ENCODE measurements at places on chromosomes 1 and 21. TPM values are rescaled to one million over a fixed set of nuclear protein-coding genes. Genes with fewer than 3 reads are reported as not detected.

- DNase-seq, result no peak
These were observed 14.7 kb upstream of the CFAP126 start for GRCh38 chr1:161382214-161383019.

Gene ADAM15
- total RNA-seq, result 111 TPM

Gene UQCRH
- 108 TPM for total RNA-seq

- DNase-seq, result no peak
These were observed 112.7 kb downstream of the VPS13D start for GRCh38 chr1:12342401-12343003.

GRCh38 chr1:41483001-41483850 is 1.3 kb downstream of the EDN2 start:
- no peak for DNase-seq

DNA sequence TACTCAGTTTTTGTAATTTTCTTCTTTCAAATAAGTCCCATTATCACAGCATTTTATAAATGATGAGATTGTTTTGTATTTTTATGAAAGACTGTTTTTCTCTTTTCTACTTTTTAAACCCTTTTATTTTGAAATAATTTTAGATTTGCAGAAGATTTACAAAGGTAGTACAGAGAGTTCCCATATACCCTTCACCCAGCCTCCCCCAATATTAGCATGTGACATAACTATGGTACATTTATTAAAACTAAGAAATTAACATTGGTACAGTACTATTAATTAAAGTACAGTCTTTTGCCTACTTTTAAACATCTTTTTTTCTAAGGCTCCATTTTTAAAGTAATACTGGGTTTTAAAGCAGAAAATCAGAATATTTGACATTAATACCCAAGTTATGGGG is 35.6 kb upstream of the LAMC2 start:
- DNase-seq, result no peak

- DNase-seq, result no peak
These were observed 1004.0 kb downstream of the KCNT2 start for GRCh38 chr1:195604287-195604686.

- peak; percentile 75 for DNase-seq
These were observed 24.6 kb downstream of the ARHGEF19 start for GRCh38 chr1:16187748-16188401.

Gene MROH7
- 1.2 TPM for total RNA-seq

Gene ARTN
- total RNA-seq, result not detected

DNA sequence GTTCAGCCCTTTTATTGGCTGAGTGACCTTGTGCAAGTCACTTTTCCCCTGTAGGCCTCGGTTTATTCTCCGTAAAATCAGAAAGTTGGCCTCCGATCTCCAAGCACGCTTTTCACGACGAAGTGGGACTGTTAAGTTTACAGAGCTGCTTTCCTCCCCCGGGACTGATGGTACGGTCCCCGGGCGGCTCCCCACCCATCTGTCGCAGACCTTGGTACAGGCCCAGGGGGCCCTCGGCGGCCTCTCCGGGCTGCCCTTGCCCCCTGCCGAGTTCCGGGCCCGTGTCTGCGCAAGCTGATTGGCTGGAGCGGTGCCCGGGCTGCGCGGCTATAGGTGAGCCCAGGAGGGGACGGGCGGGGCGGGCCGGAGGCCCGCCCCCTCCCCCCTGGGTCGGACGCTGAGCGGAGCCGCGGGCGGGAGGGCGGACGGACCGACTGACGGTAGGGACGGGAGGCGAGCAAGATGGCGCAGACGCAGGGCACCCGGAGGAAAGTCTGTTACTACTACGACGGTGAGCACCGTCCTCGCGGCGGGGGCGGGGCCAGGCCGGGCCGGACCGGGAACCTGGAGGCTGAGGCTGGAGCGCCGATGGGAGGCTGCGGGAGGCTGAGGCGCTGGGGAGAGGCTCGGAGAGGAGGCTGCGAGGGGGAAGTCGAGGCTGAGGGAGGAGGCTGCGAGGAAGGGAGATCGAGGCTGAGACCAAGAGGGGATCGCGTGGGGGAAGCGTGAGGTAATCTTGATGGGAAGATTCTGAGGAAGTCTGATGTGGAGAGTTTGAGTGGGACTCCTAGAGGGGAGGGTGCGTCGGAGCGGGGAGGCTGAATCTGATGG is at the start of gene HDAC1:
Gene HDAC1 (plus strand): TSS at position 376 of the 831 bp plus-strand sequence. CDS start 87 bp downstream, at position 463.
- DNase-seq, result peak; percentile 99

DNA sequence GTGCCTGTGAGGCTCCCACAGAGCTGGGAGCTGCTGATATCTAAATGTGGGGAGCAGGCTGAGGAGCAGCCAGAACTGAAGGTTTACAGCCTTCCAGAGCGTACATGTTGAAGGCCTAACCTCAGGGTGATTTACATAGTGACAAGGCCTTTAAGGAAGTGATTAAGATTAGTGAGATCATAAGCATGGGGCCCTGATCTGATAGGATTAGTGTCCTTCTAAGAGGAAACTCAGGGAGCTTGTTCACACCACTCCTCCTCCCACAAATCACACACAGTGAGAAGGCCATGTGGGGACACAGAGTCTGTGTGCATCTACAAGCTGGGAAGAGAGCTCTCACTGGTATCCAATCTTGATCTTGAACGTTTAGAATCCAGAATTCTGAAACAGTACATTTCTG is 92.3 kb upstream of the NBPF6 start:
- DNase-seq, result no peak

Gene S100A4
- 657 TPM for total RNA-seq

- no peak for DNase-seq
These were observed 39.7 kb downstream of the ADARB1 start for GRCh38 chr21:45114072-45114471.

GRCh38 chr1:183597656-183598347 is 7.5 kb upstream of the NCF2 start:
- DNase-seq, result no peak

DNA sequence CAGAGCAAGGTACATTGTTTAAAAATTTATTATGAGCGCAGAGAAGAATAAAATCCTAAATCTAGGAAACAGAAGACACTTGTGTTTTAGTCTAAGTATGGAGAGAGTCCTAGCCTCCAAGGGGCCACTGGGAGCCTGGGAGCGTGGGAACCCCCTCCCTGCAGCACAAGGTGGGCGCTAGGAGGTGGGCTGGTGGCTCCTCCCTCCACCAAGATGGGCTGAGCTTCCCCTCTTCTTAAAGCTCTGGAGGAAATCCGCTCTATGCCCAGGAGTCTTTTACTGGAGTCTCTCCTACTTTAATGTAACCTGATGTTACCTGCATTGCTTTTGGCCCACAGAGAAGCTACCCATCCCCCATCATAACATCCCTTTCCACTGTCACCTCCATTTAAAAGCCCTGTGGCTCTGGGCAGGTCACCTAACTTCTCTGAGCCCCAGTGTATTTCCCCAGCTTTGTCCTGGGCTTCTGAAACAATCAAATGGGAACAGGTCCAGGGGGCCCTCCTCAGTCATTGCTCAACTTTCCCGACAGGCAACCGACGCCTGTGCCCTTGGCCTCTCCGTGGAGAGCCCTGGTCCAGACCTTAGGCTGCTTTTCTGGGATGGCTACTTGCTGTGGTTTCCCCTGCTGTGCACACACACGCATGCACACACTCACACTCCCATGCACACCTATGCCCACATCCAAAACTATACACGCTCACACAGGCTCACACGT is 181.5 kb downstream of the NPHP4 start:
- no peak for DNase-seq

DNA sequence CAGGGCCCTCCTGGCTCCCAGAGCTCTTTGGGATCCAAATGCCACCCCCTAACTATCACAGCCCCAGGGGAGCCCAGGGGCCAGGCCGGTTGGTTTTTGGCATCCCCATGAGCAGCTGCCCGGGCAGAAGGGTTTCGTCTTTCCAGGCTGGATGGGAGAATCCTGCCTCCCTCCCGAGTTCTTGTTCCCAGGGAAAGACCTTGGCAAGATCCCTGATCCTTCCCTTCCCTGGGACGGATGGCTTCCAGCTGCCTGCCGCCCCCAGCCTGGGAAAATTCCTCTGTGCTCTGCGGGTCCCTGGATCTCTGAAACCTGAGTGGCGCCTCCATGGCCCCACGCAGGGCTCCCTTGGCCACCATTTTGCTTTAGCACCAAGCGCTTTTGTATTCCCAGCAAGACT is 55.6 kb downstream of the TAS1R2 start:
- peak; percentile 44 for DNase-seq

DNA sequence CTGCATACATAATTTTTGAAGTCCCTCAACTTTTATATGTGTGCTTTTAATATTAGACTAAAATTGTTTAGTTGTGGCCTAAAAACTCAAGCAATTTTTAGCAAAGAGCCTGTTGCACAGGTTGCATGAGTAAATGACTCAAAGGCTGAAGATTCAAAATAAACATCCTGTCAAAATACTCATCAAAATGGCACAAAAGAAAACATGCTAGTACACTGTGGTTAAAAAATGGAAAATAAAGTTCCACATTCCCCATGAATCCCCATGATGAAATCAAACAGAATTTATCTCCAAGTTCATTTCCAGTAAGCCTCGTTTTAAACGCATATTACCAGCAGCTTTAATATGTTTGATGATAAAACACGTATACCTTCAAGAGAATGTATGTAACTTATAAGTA is 230.1 kb upstream of the MAP1LC3C start:
- no peak for DNase-seq

- no peak for DNase-seq
These were observed 18.3 kb downstream of the TARBP1 start for GRCh38 chr1:234460652-234461051.

DNA sequence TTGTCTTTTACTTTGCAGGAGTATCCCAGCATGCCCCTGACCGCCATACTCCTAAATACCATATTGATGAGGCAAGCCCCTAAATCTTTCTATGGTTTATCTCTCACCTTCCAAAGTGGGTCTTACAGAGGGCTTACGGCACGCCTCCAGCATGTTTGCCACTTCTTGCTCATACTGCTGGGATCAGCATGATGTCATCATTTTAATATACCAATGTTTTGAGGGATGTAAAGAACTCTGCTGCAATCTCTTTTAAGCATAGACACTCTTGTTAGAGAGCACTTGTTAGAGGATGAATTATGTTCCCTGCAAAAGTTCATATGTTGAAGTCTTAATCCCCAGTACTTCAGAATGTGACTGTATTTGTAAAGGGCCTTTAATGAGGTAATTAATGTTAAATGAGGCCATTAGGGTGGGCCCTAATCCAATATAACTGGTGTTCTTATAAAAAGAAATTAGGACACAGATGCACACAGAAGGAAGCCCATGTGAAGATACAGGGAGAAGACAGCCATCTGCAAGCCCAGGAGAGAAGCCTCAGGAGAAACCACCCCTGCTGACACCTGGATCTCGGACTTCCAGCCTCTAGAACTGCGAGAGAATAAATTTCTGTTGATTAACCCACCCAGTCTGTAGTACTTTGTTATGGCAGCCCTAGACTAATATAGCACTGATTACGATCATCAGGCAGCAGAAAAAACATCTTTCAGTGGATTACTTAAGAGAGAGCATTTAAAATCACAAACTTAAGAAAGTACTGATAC is 16.4 kb upstream of the ABCB10 start:
- DNase-seq, result no peak

Gene RSPO1
- total RNA-seq, result 5.2 TPM

DNA sequence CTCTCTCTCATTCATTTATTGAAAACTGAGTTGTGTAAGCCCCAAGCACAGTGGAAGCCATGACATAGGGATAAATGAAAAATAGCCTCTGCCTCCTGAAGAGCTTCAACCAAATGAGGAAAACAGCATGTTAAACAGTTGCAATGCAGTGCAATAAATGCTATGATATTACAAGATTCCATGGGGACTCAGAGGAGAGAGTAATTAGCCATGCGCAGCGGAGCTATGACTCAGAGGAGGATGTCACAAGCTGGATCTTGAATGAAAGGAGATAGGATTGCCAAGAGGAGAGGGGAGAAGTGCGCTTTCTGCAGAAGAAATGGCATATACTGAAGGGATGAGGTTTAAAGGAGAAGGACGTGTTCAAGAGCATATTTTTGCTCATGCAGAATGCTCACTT is 231.3 kb upstream of the PLXNA2 start:
- no peak for DNase-seq

- DNase-seq, result no peak
These were observed 78.7 kb downstream of the DYRK1A start for GRCh38 chr21:37445228-37445627.

GRCh38 chr1:64280001-64280400 is 76.6 kb downstream of the UBE2U start:
- DNase-seq, result no peak

DNA sequence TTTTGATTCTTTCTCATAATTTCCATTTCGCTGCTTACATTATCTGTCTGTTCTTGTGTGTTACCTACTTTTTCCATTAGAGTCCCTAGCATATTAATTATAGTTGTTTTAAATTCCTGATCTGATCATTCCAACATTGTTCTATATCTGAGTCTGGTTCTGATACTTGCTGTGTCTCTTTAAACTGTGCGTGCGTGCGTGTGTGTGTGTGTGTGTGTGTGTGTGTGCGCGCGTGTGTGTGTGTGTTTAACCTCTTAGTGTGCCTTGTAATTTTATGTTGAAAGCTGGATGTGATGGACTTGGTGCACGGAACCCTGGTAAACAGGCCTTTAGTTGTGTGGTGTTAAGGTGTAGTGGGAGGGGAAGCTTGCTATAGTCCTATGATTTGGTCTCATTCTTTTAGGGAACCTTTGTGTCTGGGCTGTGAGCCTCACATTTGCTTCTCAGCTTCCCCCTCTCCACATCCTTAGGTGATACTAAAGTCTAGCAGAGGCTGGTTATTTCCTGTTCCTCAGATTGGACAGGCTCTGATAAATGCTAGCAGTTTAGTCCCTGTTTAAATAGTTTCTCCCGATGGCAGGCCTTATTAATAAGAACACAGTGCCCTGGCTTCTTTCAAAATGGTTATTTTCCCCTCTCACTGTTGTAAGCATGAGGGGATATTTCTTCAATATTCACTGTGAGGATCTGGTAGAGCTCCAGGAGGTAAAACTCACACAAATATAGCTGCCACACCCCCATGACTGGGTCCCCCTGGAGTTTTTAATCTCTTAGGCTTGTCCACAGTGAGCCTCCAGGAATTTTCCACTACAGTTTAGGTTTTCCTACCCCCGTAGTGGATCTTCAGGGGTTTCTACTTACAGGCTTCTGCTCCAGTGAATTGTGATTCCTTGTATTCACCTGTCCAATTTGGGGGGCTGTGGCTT is 118.3 kb downstream of the GALNT2 start:
- no peak for DNase-seq

- no peak for DNase-seq
These were observed 3.8 kb downstream of the TNN start for GRCh38 chr1:175071276-175071943.

GRCh38 chr1:245577191-245578157 is 422.7 kb downstream of the KIF26B start:
- DNase-seq, result no peak

Gene SLC30A1
- 19.2 TPM for total RNA-seq

GRCh38 chr21:30561957-30562356 is 843 bp upstream of the KRTAP19-7 start:
- no peak for DNase-seq

DNA sequence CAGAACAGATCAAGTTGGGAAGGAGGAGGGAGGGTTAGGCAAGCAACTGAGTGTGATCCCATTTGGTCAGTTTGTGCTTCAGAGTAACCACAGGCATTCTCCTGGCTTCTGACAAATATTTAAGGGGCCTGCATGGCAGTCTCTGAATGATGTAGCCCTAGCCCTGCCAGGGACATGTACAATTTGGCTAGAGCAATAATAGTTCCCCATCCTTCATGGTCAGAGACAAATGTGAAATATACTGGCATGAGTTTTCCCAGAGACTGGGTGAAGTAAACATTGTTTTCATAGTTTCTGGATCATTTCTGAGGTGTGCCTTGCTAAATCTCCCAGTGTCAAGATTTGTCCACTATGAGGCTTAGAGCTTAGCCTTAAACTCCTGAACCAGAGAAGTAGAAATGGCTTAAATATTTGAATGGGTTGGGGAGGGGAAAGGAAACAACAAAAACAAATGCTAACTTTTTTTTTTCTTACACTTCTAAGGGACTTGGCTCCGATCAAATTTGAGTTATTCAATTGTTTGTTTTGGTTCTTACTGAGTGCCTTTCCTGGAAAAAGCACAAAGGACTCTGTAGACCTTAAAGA is 42.0 kb upstream of the UBE2U start:
- no peak for DNase-seq

Gene MPZ
- total RNA-seq, result 1.5 TPM
